B cell (primary cell): ENCODE measurements at places on chromosomes 1 and 21. TPM values are rescaled to one million over a fixed set of nuclear protein-coding genes. Genes with fewer than 3 reads are reported as not detected.

Gene LINGO4
- not detected in 2 replicates for total RNA-seq

DNA sequence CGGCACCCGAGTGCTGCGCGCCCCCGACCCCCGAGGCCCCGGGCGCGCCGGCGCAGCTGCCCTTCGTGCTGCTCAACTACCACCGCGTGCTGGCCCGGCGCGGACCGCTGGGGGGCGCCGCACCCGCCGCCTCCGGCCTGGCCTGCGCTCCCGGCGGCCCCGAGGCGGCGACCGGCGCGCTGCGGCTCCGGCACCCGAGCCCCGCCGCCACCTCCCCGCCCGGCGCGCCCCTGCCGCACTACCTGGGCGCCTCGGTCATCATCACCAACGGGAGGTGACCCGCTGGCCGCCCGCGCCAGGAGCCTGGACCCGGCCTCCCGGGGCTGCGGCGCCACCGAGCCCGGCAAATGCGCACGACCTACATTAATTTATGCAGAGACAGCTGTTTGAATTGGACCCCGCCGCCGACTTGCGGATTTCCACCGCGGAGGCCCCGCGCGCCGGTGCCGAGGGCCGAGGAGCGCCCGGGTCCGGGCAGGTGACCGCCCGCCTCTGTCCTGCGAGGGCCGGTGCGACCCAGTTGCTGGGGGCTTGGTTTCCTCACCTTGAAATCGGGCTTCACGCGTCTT lies 49.0 kb downstream of the SIM2 start:
- DNase-seq = no peak

GRCh38 chr1:17579951-17580939 lies 40.7 kb downstream of the ARHGEF10L start:
- no peak for DNase-seq

DNA sequence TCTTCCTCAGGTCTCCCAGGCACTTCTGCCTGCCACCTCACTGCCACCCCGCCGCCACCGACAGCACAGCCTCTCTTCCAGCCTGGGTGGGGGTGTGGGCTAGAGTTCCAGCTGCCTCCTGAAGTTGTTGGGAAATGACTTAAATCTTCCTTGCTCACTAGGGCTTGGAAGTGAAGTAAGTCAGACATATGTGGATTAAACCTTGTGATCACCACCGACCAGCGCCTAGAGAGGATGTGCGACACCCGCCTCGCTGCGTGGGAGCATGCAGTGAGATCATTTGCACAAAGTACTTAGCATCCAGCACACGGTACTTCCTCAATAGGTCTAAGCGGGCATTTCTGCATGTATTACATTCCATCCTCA lies 71.4 kb upstream of the FAM20B start:
- DNase-seq = no peak

GRCh38 chr21:27764056-27764455 lies 797.2 kb upstream of the ADAMTS5 start:
- no peak for DNase-seq

GRCh38 chr1:246383791-246384190 lies 123.3 kb downstream of the SMYD3 start:
- no peak for DNase-seq

GRCh38 chr1:159790237-159790917 lies 9.6 kb downstream of the DUSP23 start:
- peak; percentile 50 for DNase-seq

DNA sequence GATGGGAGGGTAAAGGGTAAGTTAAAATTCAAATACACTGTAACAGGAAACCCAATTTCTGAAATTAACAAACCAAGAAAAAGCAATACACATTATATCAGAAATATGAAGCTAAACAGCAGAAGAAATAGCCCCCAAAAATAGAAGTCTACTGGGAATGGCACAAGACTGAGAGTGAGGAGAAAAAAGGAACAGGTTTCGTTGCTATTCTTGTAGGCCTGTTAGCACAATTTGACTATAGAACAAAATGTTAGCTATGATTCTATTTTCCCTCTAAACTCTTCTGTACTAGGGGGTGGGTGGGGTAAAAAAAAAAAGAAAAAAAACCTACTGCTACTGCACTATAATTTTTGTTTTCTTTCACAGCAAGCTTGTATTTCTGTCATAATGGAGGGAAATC lies 12.5 kb downstream of the RBBP5 start:
- DNase-seq = no peak

DNA sequence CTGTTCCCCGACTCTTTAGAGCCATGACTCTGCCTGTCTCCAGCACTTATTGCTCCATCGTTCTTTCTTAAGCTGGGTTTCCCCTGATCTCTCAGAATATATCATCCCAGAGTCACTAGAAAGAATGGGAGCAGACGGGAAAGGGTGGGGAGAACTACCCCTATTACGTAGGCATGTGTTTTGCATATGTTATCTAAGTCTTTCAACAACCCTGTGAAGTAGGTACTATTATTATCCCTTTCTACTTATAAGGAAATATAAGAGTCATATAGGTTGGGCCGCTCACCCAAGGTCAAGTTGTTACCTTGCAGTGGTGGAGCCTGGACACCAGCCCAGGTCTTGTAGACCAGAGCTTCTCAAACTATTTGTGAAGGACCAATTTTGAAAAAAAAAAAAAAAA lies 38.7 kb downstream of the ELF3 start:
- DNase-seq = no peak

DNA sequence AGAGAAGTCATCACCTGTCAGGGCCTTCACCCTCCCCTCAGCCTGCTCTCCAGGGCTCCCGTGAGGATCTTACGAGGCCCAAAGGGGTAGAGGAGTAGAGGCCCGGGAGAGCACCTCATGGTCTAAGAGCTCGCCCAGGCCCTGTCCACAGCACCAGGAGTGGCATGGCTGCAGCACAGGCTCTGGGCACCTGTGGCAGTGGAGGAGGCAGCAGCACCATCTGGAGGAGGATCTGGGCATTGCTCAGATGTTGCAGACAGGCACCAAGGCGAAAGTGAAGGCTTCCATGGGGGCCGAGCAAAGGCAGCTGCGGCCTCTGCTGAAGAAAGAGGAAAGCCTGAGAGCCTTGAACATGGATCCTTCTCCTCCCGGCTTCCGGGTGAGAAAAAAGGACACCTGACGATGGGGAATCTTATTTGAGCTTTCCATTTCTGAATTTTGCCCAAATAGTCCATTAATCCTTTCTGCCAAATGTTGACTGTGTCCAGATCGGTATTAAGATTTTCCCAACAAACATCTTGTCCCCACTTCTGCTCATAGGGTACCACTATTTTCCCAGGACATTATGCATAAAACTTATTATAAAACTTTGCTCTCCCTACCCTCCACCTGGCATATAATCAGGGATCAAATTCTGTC lies 604.7 kb downstream of the PTPRC start:
- peak; percentile 74 for DNase-seq

Gene RNU1-4
- total RNA-seq = 4,377 and 4,541 TPM in 2 replicates

Gene TRAF3IP3
- 257 and 262 TPM in 2 replicates for total RNA-seq

Gene ENAH
- total RNA-seq = 1.3 and 1.6 TPM in 2 replicates

Gene PSMB2
- total RNA-seq = 24.8 and 26.2 TPM in 2 replicates

- DNase-seq = no peak
Observed at GRCh38 chr1:35431173-35431599, 126.0 kb downstream of the KIAA0319L start.

GRCh38 chr1:108028841-108029388 lies 63.9 kb upstream of the VAV3 start:
- no peak for DNase-seq

Gene TMEM82
- not detected in 2 replicates for total RNA-seq

DNA sequence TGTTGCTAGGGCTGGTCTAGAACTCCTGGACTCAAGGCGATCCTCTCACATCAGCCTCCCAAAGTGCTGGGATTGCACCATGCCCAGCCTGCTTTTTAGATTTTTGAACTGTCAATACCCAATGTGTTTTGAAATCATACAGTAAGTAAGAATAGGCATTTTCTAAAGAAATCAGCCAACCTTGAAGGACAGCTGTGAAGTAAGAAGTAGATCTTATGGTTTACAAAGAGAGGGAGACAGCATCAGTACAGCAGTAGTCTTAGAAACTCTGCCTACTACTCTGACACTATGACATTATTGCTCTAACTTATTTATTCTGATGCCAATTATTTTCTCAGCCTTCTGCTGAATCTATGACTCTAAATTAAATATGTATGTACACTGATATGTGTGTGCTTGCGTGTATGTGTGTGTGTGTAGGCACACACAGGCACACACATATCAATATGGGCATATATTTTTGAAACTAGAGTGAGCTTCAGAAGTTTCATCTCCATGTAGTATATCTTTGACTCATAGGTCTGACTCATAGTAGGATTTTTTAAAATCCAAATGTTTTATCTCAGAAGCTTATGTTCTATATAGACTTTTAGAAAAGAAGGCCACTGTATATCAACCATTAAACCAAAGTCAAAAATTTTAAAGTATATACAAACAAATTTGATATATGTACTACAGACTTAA lies 140.4 kb downstream of the COL24A1 start:
- DNase-seq = no peak

Gene FAM72D
- total RNA-seq = 0.32 TPM in 1 of 2 replicates, not detected in the other

Gene BRDT
- not detected in 2 replicates for total RNA-seq

Gene BMP8B
- 2.3 and 2.5 TPM in 2 replicates for total RNA-seq

- no peak for DNase-seq
Observed at GRCh38 chr1:74834261-74834660, 101.3 kb downstream of the TYW3 start.

Gene TNNI3K
- 0.52 TPM in 1 of 2 replicates, not detected in the other for total RNA-seq

GRCh38 chr21:28233536-28234220 lies 759.0 kb downstream of the LTN1 start:
- DNase-seq = no peak

DNA sequence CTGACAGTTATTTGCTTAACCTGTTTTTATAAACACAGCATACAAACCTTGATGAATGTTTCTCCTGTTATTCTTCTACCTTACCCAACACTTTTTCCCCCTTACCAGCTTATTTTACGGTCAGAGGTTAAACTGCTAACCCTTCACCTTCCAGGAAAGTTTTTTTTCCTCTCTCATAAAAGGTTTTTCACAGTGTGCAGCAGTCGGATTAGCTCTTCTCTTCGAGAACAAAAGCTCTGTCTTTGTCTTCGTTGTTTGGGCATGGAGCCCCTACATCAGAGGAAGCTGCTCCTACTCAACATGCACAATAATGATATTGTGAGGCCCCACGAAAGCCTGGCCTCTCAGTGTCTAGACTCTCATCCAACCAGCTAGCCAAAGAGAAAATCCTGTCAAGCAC lies 42.0 kb downstream of the DENND1B start:
- no peak for DNase-seq

Gene NPPB
- total RNA-seq = not detected in 2 replicates

Gene PLEKHA6
- total RNA-seq = 0.47 and 0.92 TPM in 2 replicates

GRCh38 chr1:231768416-231768815 lies 141.8 kb downstream of the DISC1 start:
- DNase-seq = no peak

- no peak for DNase-seq
Observed at GRCh38 chr1:93713341-93713740, 31.7 kb upstream of the BCAR3 start.

DNA sequence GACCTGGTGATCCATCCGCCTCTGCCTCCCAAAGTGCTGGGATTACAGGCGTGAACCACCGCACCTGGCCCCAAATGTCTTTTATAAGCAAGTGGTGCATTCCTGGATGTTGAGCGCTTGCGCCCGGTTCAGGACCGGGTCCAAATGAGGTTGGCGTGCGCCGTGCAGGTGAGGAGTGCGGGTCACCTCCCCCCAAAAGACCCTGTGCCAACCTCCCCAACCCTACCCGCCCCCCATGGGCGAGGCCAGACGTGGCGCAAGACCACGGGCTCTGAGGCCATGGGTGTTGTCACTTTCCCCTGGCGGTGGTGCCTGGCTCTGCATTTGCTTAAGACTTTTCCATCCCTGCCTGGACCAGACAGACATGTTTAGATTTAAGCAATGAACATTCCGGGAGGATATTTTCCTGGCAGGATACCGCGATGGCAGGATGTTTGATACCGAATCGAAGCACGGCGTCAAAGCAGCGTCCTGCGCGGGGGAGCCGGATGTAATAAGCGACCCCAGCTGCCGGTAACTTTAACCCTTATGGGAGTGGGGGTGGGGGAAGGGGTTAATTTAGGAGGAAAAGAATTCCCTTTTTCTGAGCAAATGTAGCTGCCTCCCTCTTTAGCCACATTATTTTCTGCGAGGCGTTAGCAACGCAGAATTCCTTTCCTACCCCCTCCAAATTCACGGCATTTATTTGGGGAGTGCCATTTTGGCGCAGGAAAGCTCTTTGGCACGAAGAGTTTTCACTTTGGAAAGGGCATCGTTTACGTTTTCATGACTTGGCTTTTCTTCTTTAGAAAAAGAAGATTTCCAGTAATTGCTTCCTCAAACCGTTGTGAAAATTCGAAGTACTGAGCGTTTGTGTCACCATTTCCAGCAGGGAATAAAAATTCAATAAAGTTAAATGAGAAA lies 27.8 kb upstream of the RNF187 start:
- peak; percentile 59 for DNase-seq

- no peak for DNase-seq
Observed at GRCh38 chr1:100441146-100441545, 88.8 kb downstream of the CDC14A start.

DNA sequence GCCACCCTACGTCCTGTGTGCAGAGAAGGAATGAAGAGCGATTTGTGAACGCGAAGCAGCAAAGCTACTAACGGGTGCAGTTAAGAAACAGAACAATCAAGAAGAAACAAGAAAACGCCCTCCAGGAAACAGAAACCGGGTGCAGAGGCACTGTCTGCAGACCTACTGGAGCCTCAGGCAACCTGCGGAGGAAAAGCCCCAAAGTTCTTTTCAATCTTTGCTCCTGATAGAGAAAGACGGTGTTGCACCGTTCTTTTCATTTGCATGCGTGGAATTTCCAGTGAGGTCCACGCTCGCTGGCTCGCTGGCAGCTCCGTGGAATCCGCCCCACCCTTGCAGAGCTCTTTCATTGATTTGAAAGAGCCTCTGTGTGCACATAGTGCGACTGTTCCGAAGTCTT lies 37.0 kb upstream of the PDE9A start:
- DNase-seq = no peak

DNA sequence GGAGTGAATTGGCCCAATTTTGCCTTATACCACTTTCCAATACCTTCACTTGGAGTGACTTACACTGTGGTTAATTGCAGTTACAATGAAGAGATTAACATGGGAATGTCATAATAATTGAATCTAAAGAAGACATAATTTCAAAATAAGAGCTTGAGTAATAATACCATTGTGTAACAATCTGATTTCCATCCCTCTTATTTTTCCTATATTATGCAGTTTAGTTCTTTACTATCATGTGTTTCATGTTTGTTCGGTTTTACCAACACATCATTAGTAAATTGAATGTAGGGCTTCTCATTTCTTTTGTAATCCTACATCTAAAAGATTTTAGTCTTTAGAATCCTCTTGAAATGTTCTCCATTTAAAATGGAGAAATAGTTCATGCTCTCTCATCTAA lies 19.2 kb upstream of the XPR1 start:
- no peak for DNase-seq
